ENCODE measurements at places on chromosomes 16 and 17.

DNA sequence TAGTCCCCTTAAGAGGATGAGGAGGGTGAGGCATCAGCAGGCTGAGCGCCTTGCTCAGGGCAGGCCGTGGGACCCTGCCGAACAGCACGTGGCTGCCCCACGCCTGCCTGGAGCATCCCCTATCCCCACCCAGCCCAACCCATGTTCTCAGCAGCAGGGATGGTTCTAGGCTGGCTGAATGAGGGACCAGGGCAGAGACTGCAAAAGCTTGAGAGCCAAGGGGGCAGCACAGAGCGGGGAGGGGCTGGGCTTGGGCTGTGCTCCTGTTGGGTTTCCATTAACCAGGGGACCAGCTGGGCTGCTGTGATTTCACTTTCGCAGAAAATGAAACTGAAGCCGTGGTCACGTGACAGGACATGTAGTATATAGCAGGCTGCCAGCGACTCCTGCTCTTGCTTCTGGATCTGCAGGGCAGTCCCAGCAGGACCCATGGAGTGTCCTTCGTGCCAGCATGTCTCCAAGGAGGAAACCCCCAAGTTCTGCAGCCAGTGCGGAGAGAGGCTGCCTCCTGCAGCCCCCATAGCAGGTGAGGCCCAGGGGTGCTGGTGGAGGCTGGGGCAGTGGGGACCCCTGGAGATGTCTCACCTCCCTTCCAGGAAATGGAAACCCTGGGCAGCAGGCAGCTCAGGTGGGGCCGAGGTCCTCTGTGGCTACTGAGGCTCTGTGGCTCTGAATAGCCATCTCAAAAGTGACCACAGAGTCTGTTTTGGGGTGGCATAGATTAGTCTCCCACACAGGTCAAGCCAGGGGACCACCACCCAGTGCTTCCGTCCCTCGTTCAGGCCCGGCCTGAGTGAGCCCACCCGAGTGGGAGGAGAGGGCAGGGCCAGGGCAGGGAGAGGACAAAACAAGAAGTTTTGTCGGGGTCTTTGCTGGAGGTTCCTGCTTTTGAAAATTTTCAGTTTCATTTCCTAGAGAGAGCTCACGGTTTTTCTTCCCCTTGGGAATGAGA, 2.9 kb downstream of the RNF213 start:
- DNase-seq = peak; percentile 76

- no peak for DNase-seq
Measured at GRCh38 chr17:49407086-49407485, 7.6 kb downstream of the PHB1 start.

GRCh38 chr16:67311607-67312488, 14.7 kb downstream of the KCTD19 start:
- peak; percentile 22 for DNase-seq

DNA sequence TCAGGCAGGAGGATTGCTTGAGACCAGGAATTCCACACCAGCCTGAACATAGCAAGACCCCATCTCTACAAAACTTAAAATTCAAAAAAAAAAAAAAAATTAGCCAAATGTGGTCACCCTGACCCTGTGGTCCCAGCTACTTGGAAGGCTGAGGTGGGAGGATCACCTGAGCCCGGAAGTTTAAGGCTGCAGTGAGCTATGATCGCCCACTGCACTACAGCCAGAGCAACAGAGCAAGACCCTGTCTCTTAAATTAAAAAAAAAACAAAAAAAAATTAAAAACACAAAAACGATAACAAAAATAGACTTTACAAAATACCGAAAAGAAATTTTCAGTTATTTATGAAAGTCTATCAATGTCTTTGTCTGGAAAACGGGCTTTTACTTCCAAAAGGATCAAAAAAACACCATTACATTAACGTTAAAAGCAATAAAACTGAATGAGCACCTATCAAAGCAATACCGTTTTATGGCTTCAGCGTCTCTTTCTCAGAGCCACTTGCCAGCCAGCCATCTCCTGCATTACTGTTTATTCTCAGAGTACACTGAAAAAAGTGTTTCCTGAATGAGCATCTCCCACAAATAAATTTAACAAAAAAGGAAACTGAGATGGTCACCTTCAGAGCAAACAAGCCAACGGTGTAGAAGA, 6.1 kb downstream of the USP7 start:
- no peak for DNase-seq

GRCh38 chr16:79097771-79098170, 502.8 kb downstream of the MAF start:
- DNase-seq = no peak

DNA sequence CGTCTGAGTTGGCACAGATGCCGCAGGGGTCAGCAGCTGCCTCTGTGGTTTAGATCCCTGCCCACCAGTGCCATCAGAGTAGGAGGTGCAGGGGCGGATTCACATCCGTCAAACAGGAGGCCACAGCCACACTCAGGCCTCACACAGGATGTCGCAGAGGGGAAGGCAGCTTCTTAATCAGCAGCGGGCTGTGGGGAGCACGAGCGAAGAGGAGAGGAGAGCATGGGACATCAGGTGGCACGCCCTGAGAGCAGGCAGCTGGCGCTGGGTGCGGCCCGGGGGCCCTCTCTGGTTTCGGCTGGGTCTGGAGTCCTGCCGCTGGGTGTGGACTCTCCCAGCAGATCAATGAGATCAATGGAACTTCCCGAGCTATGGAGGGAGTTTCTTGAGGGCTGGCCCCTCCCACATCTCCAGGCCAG, 9.6 kb downstream of the LLGL2 start:
- no peak for DNase-seq

GRCh38 chr17:8665684-8666083, 35.2 kb upstream of the MYH10 start:
- no peak for DNase-seq

- DNase-seq = no peak
Measured at GRCh38 chr17:64084940-64085649, 44.8 kb downstream of the ERN1 start.

DNA sequence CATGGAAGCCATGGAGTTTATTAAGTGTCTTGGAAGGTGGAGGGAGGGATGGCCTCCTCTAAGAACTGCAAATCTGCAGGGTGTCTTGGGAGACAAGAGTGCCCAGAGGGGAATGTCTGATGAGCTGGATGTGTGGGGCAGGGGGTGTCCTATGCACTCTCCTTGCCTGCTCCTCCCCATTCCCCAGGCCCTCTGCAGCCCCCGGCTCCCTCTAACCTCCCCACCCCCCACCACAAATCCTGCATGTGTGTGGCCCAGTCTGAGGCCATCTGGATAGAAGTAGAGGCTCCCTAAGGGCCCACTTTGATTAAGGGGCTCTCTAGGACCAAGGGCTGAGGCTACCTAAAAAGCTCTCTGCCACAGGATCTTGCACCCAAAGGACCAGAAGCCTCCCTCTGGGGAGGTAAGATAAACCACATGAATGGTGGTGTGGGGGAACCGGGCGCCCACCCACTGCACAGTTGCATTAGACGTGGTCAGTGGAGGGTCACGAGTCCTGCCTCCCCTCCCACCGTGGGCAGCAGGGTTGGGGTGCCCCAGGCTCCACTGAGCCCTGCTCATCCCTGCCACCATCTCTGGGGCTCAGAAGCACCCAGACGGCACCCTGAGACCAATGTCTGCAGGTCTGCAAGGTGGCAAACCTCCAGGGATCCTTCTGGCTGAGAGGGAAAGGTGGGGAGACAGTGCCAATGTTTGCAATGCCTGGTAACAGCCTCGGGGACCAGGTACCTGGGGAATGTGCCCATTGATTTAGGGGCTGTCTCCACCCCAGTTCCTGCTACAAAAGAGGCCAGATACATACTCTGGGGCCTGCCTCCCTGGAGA, 618 bp downstream of the AANAT start:
- DNase-seq = no peak

GRCh38 chr17:39568702-39569101, 39.0 kb downstream of the NEUROD2 start:
- no peak for DNase-seq

GRCh38 chr16:58492066-58492465, 7.9 kb upstream of the NDRG4 start:
- DNase-seq = no peak

- no peak for DNase-seq
Measured at GRCh38 chr17:15262291-15263205, 2.6 kb downstream of the PMP22 start.

GRCh38 chr17:72122765-72123529, 2.1 kb downstream of the SOX9 start:
- no peak for DNase-seq

All from stimulated activated CD8-positive, alpha-beta memory T cell treated with anti-CD3 and anti-CD28 coated beads, Interleukin-4, amount 100 ng/mL, for 4 hours (primary cell).